ENCODE measurements at places on chromosomes 6 and 20.

- DNase-seq, result no peak
Observed at GRCh38 chr6:108736832-108737231, 111.4 kb upstream of the ARMC2 start.

DNA sequence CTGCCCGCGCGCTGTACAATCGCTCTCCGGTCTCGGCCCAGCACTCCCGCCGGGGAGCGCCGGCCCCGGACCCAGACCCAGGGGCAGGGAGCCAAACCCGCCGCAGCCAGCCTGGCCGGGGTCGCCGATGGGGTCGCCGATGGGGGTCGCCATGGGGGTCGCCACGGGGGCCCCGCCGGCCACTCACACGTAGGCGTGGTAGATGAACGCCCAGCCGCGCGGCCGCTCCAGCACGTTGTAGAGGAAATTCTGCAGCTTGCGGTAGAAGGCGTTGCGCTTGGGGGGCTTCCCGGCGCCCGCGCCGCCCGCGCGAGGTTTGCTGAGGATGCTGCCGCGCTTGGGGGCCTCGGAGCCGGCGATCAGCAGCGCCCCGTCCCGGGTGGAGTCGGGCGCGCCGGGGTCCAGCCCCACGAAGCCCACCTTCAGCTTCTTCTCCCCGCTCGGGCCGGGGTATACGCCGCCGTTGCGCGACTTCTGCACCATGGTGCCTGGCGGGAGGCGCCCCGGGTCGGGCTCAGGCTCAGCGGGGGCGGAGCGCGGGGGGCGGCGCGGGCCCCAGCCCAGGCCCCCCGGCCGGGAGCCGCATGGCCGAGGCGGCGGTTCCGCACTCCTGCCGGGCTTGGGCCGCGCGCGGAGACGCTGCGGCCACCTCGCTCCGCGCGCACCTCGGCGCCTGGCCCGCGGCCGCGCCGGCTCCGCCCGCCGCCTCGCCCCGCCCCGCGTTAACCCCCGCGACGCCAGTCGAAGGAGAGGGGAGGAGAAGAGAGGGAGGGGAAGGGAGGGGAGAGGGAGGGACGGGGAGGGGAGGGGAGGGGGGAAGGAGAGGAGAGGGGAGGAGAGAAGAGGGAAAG is at the start of gene KCNQ2:
TSS of gene KCNQ2 (minus strand) at position 675 of the 851 bp plus-strand sequence. CDS start at position 483, 192 bp downstream.
- no peak for DNase-seq

DNA sequence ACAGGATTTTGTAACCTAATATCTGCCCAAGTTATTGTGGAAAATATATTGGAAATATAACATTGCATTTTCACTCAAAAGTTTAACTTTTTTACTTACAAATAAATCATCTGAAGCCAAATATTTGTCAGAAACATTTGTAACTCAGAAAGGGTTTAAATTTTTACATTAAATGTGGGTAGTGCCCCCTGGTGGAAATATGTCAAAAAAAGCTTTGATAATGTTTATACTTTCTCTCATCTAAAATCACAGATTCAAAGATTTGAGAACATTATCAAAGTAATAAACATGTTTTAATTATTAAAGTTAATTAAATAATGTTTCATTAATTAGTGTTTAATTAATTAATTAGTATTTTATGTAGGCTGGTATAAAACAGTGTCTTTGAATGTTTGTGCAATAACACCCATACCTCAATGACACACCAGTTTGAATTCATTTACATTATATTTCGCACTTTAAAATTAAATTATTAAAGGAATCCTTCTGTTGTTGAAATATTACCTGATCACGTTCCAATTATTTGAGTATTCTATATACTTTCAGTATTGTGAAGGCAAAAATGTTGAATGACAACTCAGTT is 320.1 kb upstream of the FKBP1C start:
- DNase-seq, result no peak

DNA sequence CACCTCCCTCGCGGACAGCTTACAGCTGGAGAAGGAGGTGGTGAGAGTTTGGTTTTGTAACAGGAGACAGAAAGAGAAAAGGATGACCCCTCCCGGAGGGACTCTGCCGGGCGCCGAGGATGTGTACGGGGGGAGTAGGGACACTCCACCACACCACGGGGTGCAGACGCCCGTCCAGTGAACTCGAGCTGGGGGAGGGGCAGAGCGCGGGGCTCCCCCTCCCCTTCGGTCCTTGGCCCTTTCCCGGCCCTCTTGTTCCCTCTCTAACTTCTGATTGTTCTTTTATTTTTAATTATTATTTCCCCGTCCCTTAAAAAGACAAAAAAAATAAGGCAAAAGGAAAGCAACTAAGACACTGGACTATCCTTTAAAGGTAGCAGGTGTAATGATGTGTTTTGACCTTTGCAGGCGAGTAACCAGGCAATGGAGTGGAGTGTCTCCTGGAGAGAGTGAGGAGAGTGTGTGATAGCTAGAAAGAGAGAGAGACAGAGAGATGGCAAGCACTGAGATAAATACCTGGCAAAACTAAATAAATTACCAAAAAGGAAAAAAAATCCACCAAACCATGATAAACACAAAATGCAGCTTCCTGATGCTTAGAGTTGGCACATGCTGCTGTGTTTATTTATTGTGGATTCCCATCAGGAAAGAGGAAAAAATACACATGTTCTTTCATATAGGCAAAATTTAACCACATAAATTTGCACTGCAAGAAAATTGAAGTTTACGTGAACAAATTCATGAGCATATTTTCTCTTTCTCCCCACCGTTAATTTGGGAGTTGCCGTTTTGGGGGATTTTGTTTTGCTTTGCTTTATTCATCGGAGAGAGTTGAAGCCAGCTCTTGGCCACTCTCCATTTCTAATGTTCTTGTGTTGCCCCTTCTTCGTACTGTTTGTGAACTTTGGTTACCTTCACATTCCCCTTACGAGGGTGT is 1.9 kb downstream of the POU3F2 start:
- no peak for DNase-seq

GRCh38 chr6:14386668-14387067 is 269.1 kb downstream of the CD83 start:
- no peak for DNase-seq

DNA sequence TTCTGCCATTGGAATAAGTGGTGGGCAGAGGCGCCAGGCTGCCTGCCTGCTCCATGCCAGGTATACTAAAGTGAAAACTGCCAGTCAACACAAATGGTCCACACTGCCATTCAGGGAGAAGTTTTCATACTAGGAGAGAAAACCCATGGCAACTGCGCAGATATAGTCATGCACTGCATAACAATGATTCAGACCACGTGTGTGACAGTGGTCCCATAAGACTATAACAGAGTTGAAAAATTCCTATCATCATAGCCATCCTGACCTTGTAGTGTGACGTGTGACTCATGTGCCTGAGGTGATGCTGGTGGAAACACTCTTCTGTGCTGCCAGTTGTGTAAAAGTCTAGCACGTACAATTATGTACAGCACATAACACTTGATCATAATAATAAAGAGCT is 25.1 kb downstream of the ZC3H12D start:
- no peak for DNase-seq

GRCh38 chr6:152068622-152069261 is 261.3 kb downstream of the ESR1 start:
- DNase-seq, result no peak

DNA sequence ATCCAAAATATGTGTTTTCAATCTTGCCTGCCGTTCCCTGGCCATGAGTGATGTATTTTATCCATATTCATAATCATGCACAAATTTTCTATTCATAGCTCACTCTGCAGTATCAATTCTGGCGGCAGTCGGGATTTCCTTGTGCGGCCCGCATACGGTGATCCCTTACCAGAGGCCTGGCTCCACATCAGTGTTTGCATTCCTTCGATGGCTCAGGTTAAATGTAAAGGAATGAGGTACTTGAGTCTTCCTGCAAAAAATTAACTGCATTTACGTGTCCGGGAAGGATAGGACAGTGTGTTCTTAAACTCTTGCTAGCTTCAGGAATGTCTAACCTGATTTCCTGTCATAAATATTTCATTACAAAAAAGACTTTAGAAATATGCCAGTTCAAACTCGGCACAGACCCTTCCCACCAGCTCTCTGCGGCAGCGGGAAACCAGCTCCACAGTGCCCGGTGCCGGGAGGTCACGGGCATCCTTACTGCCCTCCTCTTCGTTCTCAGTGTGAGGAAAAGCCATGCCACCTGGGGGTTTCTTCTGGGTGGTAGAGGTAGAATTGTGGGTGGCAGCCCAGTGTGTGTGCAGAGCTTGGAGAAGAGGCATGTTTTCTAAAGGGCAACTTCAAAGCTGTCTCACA is 154.5 kb downstream of the MOXD1 start:
- DNase-seq, result no peak

DNA sequence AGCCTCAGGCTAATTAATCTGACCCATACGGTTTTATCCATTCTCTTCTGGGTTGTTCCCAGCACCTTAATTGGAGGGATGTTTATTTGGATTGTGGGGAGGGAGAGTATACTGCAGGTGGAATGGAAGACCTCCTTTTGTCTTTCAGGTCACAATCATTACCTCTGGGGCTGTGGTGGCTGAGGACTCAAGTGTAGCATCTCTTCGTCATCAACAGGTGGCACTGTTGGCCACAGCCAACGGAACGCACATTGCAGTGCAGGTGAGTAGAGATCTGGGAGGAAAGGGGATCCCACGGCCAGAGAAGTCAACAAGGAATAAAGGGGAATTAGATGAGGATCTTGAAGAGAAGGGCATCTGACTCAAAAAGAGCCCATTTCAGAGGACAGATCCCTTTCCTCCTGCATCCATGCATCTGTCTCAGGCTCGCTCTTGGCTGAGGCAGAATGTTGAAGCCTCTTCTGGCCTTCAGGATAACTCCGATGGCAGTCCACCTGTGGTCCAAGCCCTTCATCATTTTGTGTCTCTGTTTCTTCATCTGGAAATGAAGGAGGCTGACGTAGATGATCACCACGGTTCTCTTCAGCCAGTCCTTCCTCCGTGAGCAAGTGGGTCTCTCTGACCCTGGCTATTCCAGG is 3.2 kb upstream of the DEF6 start:
- DNase-seq, result peak; percentile 79

GRCh38 chr20:62063315-62063980 is 2.2 kb downstream of the TAF4 start:
- DNase-seq, result no peak

GRCh38 chr20:35539756-35540212 is 2.1 kb upstream of the ERGIC3 start:
- DNase-seq, result no peak

Data from GM13977 (cell line).